ENCODE measurements at places on chromosomes 3 and 15. TPM values are rescaled to one million over a fixed set of nuclear protein-coding genes. Genes with fewer than 3 reads are reported as not detected.

Gene MYO5C
- total RNA-seq: 0.17 TPM

Gene GPR15
- total RNA-seq: 4.4 TPM

Gene FBXO40
- not detected for total RNA-seq

Gene UPK1B
- not detected for total RNA-seq

Gene GXYLT2
- total RNA-seq: not detected

Gene LRRC34
- 3.5 TPM for total RNA-seq

Gene OR5K2
- not detected for total RNA-seq

Gene PAQR9
- not detected for total RNA-seq

Gene RBP2
- total RNA-seq: not detected

Gene EFCC1
- total RNA-seq: 0.17 TPM

Gene TERC
- 12.9 TPM for total RNA-seq

Gene SEMA3B
- 0.46 TPM for total RNA-seq

Gene HESX1
- 0.65 TPM for total RNA-seq

Gene ALPK3
- 0.06 TPM for total RNA-seq

Gene CHRD
- total RNA-seq: not detected

Gene PARP16
- 11.3 TPM for total RNA-seq

Gene ZNF660
- 0.32 TPM for total RNA-seq

Gene SNURF
- 14.7 TPM for total RNA-seq
